ENCODE measurements at places on chromosomes 11 and 22. TPM values are rescaled to one million over a fixed set of nuclear protein-coding genes. Genes with fewer than 3 reads are reported as not detected.

Gene ADAMTS8
- 11.2 TPM for polyA plus RNA-seq

Gene PLEKHB1
- polyA plus RNA-seq, result 11.3 TPM

Gene LGALS12
- polyA plus RNA-seq, result 0.27 TPM

GRCh38 chr11:250740-251299 lies 14.0 kb downstream of the PSMD13 start:
- DNase-seq, result no peak

DNA sequence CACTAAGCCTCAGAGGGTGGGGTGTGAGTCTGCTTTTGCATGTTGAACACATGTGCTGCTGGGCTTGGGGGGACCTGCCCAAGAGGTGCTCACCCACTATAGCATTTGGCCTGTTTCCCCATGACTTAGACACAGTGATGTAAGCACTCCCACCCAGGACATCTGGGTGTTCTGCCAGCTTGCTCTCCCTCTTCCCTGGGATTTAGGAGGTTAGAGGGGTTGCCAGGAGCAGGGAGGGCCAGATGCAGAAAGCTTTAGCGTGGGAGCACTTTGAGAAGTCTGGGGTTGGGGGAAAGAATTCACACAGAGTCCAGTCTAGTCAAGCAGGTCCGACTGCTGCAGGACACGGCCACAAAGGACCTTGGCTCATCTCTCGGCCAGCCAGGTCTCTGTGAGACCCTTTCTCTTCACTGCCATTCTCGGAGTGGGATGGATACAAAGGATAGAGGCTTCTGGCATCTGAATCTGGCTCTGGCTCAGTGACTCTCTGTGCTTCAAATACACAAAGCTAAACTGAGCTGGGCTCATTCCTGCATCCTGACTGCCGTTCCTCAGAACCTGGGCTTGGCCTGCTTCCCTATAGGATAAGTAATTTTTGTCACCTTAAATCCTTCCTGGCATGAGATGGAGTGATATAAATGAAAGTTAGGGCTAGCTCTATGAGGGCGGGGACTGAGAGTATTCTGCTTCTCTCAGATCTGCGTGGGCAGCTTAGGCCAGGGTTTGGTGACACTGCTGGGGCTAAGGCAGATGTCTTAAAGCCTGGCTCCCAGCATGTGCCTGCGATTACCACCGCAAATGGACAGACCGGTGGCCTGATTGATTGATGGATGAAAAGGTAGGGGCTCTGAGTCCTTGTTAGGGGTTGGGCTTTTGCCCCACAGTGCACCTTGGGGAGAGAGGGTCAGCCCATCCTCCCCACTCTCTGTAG lies 14.5 kb downstream of the USP2 start:
- no peak for DNase-seq

- no peak for DNase-seq
These were observed 65.0 kb upstream of the TTC12 start for GRCh38 chr11:113249491-113249763.

- no peak for DNase-seq
These were observed 39.9 kb downstream of the DBX1 start for GRCh38 chr11:20120134-20120925.

DNA sequence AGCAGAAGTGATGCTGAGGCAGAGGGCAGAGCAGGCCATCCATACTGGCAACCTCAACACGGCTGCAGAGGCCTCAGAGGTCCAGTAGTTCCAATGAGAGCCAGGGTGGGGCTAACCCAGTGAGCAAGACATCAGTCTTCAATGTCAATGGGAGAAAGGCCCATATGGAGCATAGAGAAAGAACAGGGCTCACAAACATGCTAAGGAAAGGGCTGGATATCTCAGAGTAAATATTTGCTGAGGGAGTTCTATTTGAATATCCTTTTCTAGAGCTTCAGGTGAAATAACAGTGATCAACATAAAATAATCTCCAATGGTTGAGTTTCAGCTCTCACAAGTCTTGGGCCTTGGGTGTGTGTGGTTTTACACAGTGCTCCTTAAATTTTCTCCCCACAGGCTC lies 50.8 kb upstream of the CCDC90B start:
- no peak for DNase-seq

- DNase-seq, result no peak
These were observed 36.3 kb upstream of the CBX7 start for GRCh38 chr22:39188809-39189208.

DNA sequence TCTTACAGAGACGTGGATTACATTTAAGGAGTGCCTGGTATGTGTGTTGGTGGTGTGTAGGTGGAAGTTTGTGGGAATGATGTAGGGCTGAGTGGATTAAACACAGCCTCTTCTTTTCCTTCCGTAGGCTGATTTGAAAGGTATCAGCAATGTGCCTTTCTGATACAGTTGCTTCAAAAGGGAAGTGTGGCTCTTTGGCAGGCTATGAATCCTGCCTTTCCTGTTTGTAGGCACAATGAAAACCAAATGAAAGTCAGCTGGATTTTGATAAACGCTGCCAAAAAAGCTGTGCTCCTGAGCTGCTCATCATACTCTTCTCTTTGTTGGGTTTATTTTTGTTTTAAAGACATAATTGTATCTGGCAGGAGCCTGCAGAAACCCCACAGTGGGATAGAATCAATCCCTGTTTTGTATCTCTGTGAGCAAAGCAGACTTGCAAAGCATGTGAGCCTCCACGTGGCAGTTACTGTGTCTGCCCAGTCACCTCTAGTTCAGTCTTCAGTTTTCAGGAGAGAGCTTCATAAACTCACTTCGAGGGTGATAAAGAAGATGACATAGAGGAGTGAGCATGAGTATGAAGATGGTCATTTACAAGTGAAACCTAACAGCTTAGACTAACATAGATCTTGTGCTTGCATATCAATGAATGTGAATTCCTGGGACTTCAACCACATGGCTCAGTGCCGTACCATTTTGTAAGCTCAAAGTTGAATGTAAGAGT lies 655.7 kb upstream of the KIRREL3 start:
- no peak for DNase-seq

DNA sequence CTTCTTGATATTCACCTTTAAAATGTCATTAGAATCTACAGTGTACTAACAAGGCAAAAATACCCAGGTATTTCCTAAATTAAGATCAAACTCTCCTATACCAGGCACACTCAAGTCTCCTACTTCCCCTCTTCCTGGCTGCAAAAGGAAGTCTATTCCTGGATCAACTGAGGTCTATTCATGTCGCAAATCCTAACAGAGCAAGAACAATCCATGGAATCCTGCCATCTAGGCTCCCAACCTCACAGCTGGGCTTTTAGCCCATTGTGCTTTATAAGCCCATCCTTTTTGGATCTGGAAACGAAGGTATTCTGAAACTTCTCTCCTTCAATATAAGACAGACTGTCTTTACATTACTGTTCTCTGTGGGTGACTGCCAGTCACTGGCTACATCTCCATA lies 161.8 kb downstream of the SOX6 start:
- no peak for DNase-seq
